T-helper 2 cell treated with Interferon-gamma antibody and Interleukin-4, amounts not matched to agents 5 μg/mL and 100 μg/mL, for 36 hours (primary cell): ENCODE measurements at places on chromosomes 12 and 14.

DNA sequence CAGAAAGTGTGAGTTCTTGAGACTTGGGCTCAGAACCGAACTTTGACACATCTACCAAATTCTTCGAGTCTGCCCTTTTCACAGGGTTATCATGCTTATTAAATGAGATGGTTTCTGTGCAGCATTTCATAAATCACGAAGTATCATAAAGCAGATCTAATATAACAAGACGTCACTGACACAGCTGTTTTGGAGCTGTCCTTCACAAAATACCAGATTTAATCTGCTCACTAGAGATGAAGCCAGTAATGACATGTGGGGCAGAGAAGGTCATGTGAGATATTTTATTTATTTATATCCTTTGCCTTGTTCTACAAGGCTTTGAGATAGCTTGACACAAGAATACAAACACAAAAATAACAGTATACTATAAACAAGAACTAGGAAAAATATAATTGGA is 127.0 kb downstream of the RPAP3 start:
- H3K4me1 ChIP-seq: peaks cover 19% of the 10 kb centered on the region
- DNase-seq: no peak
- no peaks in the 10 kb centered on the region for H3K36me3 ChIP-seq

DNA sequence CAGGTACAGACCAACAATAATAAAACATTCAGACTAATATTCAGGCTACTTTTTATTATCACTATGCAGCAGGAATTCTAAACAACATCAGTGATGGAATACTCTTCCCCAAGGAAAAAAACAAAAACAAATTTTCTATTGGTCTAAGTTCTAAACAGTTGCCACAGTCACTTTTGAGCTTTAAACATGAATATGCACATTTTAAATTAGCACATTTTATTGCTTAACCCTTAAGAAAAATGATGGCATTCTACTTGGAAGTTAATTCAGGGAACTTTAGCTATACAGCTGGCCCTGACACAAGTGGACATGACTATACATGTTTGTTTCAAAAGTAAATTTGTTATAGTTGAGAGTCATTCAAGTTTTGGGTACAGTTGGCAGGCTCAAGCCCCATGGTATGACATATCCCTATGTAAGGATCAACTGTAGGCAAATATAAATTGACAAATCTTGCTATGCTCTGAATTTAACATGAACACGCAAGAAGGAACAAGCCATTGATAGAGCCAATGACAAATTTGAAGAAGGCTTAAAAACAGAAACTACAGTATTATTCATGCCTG is 224.3 kb upstream of the AMIGO2 start:
- H3K36me3 ChIP-seq: peaks cover 14% of the 10 kb centered on the region
- no peak for DNase-seq
- H3K4me1 ChIP-seq: peaks cover 52% of the 10 kb centered on the region
- peak overlapping the region; percentile 13 for H3K27ac ChIP-seq
- H3K27me3 ChIP-seq: no peaks in the 10 kb centered on the region

DNA sequence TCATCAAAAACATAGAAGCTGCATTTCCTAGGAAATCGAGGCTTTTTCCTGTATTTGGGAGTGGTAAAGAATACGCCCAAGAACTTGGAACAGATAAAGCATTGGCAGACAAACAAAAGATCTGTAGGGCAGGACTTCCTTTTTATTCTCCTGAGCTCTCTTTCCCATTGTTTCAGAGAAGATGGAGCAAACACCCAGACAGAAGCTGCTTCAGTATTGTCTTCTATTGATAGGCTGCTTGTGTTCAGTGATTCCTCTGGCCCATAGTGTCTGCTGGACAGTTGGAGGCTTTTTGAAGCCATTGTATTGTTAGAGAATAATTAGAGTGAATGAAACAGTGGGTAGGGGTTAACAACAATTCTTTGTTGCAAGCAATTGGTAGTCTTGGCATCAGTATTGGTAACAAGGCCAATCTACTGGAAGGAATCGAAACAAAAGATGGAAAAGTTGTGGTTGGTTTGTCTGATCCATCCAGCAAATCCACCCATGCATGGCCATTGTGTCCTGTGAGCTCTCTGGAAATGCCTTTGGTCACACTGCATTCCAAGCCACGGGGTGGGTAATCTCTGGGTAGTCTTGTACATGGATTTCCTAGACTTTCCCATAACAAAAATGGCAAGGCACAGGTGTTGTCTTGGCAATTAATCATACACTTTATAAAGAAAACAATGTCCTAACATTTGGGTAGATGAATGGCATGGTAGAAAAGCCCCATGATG is 424.8 kb downstream of the RAD51B start:
- peaks cover 4% of the 10 kb centered on the region for H3K4me1 ChIP-seq
- H3K27ac ChIP-seq: no peak overlapping the region

DNA sequence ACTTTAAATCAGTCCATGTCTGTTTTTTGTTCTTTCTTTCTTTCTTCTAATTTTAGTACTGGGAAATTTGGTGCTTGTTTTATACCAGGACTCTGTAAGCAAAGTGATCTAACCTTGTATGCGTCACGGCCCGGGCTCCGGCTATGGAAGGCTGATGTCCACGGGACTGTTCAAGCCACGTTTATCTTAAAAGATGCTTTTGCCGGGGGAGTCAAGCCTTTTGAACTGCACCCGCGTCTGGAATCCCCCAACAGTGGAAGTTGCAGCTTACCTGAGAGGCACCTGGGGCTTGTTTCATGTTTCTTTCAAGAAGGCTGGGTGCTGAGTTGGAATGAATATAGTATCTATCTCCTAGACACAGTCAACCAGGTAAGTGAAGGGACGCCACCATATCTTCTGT is 62.2 kb downstream of the TECPR2 start:
- no peak for DNase-seq
- H3K27me3 ChIP-seq: no peaks in the 10 kb centered on the region
- H3K36me3 ChIP-seq: peaks cover 3% of the 10 kb centered on the region
- peaks cover 5% of the 10 kb centered on the region for H3K4me1 ChIP-seq

GRCh38 chr12:117596968-117597367 is 235.5 kb upstream of the NOS1 start:
- no peak overlapping the region for H3K27ac ChIP-seq
- H3K27me3 ChIP-seq: no peaks in the 10 kb centered on the region
- no peaks in the 10 kb centered on the region for H3K4me1 ChIP-seq
- DNase-seq: no peak
- no peak overlapping the region for H3K4me3 ChIP-seq
- no peaks in the 10 kb centered on the region for H3K36me3 ChIP-seq

DNA sequence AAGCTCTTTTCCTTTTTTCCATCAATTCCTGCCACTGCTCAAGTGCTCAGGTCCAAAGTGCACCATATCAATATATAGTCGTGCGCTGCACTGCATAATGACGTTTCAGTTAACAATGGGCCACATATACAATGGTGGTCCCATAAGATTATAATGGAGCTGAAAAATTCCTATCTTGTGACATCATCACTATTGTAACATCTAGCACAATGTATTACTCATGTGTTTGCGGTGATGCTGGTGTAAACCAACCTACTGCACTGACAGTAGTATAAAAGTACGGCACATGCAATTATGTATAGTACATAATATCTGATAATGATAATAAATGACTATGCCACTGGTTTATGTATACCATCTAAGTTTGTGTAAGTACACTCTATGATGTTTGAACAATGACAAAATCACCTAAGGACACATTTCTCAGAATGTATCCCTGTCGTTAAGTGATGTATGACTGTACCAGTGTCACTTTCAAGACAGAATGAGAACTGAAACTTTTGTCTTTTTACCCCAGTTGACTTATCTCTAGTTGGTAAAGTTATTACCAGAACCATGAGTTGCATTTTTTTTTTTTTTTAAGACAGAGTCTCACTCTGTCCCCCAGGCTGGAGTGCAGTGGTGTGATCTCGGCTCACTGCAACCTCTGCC is 53.7 kb upstream of the INSM2 start:
- peaks cover 11% of the 10 kb centered on the region for H3K27me3 ChIP-seq
- no peak for DNase-seq
- peaks cover 2% of the 10 kb centered on the region for H3K4me1 ChIP-seq

DNA sequence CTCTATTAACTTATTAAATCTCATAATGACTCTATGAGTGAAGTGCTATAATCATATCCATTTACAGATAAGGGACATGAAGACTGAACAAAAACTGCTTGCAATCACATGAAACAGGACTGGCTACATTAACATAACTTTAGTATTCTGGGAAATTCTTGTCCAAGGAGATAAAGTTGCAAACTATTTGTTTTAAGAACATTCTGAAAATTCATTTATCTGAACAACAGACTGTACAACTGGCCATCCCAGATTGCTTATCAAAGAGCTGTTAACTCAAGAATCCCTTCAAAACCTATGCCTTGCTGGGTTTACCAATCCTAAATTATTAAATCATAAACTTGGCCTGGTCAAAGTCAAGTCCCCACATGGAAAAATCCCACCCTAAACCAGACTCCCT is 39.2 kb upstream of the POC1B start:
- H3K27me3 ChIP-seq: no peaks in the 10 kb centered on the region
- peaks cover 1% of the 10 kb centered on the region for H3K36me3 ChIP-seq
- no peak overlapping the region for H3K4me3 ChIP-seq
- DNase-seq: no peak
- H3K4me1 ChIP-seq: peaks cover 15% of the 10 kb centered on the region
